ENCODE measurements at places on chromosomes 16 and 17.
A peak's percentile ranks its signal among the peaks of the same experiment; 100 is the strongest.

- no peak for DNase-seq
Measured at GRCh38 chr17:72876413-72876812, 216.1 kb downstream of the SLC39A11 start.

DNA sequence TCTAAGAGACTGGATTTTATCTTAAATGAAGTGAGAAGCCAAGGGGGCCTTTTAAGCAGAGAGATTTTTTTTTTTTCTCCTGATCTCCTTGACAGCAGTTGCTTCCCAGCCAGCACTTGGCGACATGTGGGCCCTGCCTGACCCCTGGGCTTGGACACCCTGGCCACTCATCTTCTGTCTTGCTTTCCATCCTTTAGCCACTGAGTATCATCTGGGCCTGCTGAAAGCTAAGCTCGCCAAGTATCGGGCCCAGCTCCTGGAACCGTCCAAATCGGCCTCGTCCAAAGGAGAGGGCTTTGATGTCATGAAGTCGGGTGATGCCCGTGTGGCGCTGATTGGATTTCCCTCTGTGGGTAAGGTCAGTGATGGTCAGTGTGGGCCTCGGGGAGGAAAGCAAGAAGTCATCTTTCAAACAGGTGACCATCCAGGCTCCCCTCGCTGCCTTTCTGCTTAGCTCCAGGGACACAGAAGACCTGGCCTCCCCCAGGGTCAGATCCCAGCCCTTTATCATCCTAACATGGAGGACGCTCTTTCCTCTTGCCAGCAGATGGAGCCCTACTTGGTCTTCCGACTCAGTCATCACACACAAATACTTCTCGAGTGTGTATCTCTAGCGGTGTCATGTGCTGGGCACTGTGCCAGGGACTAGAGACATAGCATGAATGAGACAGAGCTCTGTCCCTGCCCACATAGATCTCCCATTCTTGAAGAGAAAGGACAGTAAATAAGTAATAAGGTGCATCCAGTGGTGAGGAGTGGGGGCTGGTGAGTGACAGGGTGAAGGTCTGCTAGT, 6.1 kb downstream of the DRG2 start:
- no peak for DNase-seq

- no peak for DNase-seq
Measured at GRCh38 chr17:21375757-21376080, 438 bp upstream of the KCNJ12 start.

DNA sequence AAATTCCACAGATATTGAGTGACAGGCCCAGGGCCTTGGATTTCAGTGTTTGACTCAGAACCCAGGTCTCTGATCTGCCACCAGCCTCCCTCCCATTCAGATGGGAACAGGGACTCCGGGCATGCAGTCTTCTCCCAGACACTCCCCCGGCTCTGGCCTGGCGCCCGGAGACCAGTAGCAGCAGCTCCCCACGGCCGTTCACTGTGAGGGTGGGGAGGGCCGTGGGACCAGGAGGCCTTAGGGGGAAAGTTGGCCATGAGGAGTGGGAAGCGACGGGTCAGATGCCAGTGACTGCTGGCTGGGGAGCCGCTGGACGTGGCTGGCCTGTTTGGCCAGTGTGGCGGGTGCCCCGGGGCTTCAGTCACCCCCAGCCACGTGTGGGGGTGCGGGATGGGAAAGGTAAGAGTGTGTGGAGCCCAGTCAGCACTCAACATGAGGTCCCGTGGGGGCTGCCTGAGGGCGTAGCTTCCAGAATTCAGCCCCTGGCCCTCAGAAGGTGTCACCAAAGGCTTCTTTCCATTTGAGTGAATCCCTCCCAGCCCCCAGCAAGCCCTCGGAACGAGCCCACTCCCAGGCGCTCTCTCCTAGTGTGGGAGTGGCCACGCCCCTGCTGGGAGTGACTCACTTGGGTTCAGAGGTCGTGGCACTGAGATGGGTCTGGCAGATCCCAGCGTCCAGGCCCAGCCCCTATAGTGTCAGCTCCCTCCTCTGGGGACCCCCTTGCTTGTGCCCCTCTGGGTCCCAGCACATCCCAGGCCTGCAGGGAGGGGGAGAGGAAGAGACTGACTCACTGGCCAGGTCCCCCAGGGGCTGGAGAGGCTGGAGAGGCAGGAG, 309.4 kb downstream of the SEC14L1 start:
- peak; percentile 66 for DNase-seq

DNA sequence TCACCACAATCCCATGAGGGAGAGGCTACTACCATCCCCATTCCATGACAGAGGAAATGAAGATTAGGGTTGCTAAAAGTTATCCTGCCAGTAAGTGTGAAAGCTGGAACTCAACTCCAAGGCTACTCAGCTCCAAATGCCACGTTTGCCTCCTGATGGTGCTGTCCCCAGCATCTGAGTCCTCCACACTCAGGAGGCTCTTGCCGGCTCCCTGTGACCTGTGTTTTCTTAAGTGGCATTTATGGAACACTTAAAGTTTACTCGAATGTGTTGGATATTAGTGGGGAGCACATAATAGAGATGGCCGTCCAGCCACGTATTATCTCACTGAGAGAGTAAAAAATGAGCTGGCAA, 267.9 kb downstream of the CBLN1 start:
- no peak for DNase-seq

DNA sequence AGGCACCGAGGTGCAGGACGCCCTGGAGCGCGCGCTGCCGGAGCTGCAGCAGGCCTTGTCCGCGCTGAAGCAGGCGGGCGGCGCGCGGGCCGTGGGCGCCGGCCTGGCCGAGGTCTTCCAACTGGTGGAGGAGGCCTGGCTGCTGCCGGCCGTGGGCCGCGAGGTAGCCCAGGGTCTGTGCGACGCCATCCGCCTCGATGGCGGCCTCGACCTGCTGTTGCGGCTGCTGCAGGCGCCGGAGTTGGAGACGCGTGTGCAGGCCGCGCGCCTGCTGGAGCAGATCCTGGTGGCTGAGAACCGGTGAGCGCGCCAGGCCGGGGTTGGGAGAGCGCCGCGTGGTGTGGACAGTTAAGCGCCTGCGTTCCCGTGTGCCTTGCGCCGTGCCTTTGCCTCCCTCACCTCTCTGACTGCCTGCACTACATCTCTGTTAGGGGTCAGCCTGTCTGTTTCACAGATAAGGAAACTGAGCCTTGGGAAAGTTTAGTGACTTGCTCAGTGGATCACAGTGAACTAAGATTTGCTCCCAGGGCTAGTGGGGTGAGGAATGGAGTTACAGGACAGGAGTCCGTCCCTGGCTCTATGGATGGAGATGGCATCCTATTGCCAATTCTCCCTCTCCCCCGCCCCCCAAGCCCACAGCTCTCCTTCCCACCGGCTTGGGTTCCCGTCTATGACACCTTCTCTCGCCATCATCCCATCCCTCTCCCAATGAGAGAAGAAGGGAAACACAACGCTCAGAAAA, 880 bp downstream of the SARM1 start:
- DNase-seq: no peak

DNA sequence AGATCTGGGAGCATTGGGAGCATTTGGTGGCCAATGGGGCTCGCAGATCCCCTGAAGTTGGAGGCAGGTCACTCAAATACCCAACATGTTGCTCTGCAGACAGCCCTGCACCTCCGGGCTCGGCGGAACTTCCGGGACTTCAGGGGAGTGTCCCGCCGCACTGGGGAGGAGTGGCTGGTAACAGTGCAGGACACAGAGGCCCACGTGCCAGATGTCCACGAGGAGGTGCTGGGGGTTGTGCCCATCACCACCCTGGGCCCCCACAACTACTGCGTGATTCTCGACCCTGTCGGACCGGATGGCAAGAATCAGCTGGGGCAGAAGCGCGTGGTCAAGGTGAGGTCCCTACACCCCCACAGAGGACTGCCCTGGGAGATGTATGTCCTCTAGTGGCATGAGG, 16.4 kb downstream of the MVP start:
- no peak for DNase-seq

GRCh38 chr17:72034000-72034399, 86.8 kb upstream of the SOX9 start:
- DNase-seq: no peak

GRCh38 chr16:54946909-54947308, 16.2 kb downstream of the IRX5 start:
- no peak for DNase-seq

DNA sequence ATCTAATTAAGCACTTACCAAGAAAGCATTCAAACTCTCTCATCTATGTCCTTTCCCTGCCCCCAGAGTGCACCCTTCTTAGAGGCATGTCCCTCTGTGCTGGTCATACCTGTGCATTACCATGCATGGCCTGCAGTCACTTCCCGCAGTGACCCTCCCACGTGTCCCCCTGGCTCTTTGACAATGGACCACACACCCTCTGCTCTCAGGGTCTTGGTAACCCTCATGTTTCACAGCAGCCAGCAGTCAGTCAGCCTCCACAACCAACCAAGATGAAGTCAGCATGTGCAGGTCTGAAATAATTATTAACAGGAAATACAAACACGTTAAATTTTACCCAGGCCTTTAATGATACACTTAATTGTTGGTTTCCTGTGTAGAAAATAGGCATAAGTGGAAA, 10.1 kb downstream of the KRT33A start:
- no peak for DNase-seq

DNA sequence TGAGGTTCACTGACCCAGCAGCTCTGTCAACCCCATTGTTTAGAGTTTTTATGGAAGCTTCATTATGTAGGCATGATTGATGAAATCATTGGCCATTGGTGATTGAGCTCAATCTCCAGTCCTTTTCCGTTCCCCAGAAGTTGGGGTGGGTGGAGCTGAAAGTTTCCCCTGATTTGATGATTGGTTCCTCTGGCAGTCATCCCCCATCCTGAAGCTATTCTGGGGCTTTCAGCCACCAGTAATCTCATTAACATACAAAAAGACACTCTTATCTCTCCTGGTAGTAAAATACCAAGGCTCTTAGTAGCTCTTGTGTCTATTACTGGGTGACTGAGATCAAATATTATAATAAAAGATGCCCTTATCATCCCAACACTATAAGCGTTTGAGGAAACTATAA, 67.1 kb downstream of the TANC2 start:
- DNase-seq: no peak

DNA sequence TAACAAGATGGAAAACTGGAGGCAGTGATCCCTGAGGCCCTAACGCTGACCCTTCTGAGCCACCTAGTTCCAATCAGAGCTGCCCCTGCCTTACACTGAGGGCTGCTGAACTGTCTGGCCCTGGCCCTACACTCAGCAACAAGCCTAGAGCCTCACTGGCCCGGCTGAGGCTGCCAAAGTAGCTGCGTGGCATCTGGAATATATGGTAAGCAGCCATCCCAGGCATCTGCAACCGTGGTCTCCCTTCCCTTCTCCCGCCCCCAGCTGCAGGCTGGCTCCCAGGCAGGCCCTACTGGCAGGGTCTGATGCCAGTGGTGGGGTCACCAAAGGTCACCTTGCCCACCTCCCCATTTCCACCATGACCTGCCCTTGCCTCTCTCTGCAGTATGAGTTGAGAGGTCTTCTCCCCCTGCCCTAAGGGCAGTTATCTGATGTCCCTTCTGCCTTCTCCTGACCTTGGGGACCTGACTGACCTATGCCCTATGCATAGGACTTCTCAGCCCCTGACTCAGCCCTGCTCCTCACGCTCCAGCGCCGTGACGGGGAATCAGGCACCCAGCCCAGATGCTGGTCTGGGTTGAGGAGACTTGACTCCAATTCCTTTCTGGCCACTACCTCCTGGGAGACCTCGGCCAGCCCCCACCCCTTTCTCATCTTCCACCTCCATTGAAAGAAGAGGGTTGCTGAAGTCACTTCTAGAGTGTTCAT, 45.3 kb downstream of the CPNE2 start:
- no peak for DNase-seq

GRCh38 chr17:37614823-37615222, 5.6 kb upstream of the SYNRG start:
- no peak for DNase-seq

GRCh38 chr16:27582883-27583282, 32.9 kb downstream of the KATNIP start:
- no peak for DNase-seq

- no peak for DNase-seq
Measured at GRCh38 chr17:51036084-51036483, 84.6 kb downstream of the SPAG9 start.

DNA sequence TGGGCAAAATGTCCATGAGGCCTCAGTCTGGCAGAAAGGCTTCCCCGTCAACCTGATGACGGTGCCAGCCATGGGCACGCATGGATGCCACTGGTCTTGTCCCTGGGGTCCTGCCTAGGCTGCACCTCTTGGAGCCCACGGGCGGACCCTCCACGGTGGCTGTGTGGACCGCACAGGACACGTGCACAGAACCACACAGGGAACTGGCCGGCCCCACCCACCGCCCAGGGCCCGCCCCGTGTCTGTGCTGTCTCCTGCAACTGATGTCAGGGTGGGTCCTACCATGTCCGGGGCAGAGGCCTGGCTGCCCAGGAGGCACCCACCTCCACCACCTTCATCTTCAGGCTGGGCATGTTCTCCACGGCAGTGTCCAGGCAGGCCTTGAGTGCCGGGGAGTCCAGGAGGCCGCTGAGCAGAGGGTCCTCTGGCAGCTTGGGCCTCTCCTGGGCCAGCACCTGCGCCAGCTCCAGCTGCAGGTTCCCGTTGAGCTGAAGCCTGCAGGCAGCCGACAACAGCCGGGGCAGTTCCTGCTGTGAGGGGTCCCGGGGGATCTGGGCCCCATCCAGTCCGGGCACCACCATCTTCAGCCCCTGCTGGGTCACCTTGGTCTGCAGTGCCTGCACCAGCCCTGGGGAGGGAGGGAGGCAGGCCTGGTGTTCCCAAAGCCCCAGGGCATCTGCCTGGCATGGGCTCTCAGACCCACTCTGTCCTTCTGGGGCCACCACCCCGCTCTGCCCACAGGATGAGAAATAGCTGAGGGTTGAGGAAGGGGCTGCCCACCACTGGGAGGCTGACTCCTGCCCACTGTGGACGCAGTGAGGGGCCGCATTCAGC, 11.9 kb downstream of the FASN start:
- no peak for DNase-seq

DNA sequence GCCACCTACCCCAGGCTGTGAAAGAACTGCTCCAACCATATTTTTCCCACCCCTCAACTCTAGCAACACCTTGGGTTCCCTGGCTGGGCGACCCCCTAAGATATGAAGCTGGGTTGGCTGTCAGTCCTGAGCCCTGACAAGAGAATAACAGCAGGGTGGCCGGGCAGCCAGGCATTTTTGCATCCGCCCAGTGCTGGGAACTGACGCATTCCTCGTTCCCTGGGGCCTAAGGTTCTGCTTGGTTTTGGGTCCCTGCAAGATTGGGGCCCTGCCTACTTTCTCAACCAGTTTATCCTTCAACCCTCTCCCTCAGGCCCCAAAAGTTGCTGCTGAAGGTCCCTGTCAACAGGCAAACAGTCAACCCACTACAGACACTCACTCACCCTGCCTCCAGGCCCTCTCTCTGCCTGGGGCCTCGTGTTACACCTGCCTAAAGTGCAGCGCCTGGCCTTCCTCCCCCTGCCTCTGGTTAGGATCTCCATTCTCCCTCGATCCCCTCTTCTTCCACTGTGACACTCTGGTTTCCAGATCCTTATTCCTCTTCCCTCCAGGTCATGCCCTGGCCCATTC, 151.5 kb downstream of the STX8 start:
- DNase-seq: no peak

Measured in activated CD4-positive, alpha-beta T cell treated with anti-CD3 and anti-CD28 coated beads, Interleukin-2, amount 50 U/mL, for 4 hours (primary cell).